GM12892 (cell line): ENCODE measurements at places on chromosomes 6 and 20.

DNA sequence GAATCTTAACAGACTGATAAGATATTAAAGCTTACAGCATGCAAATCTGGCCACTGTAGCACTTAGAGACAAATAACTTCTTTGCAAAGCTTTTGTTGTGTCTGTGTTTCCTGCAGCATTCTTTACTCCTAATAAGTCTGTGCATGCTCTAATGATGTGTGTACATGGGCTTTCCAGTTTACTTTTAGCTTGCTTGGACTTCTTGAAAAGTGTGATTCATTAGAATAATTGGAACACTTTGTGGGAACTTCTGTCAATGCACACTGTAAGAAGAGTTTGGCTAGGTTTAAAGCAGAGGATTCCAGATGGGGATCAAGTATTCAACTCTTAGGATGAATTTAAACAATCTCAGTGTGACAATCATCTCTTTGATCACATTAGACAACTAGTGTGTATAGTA is 22.1 kb upstream of the TINAG start:
- no peak for DNase-seq

DNA sequence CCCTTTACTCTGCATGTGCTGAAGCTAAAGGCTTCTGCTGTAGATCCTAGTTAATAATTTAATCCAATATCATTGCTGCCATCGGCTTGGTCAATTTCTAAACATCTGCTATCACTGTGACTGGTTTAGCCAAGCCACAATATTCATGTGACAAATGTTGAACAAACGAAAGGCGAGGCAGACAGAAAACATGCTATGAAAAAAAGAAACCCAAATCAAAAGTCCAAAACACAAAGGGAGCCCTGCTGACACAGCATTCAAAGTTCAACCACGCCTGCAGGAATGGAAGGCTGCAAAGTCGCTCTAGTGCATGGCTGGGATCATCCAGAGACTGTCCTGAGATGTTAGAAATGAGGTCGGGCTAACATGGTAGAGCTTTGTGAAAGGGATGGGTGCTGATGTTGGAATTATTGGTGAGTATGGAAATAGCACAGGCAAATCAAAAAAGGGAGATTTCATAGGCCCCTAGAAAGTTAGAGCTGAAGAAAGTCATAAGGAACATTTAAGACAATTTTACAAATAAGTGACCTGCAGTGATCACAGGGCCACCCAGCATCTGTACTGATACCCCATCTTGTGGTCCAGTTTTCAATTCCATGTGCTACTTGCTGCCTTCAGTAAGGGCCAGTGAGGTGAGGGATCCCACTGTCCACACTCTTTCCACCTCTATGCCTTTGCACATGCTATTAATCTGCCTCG is 8.8 kb upstream of the NHSL1 start:
- DNase-seq, result no peak

- no peak for DNase-seq
These were observed 4.5 kb upstream of the ZNF831 start for GRCh38 chr20:59159091-59159490.

GRCh38 chr6:129619579-129620233 is 90.3 kb downstream of the ARHGAP18 start:
- DNase-seq, result no peak
